ENCODE measurements at places on chromosomes 6 and 20. TPM values are rescaled to one million over a fixed set of nuclear protein-coding genes. Genes with fewer than 3 reads are reported as not detected.

The PAK5 gene
- total RNA-seq: 1.1 TPM

DNA sequence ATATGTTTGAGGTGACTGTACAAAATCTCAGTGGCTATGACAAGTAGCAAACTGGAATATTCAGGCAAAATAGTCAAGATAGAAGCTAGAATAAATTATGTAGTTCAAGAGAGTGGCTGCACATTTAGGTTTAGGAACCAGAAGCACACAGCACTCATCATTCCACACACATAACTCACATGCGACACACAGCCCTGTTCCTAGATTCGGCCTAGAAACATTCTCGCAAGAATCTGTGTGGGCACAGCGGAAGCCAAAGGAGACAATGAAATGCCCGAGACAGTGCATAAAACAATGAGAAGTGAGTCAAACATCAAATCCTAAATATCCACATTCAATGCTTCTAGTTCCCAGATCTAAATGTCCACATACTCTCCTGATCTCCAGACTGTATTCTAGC, 9.5 kb upstream of the SUPT3H start:
- no peak overlapping the region for H3K27ac ChIP-seq
- no peaks in the 10 kb centered on the region for H3K27me3 ChIP-seq
- H3K4me1 ChIP-seq: no peaks in the 10 kb centered on the region
- no peak for DNase-seq
- H3K4me3 ChIP-seq: no peak overlapping the region
- H3K36me3 ChIP-seq: no peaks in the 10 kb centered on the region

The NKAIN2 gene
- total RNA-seq: not detected

DNA sequence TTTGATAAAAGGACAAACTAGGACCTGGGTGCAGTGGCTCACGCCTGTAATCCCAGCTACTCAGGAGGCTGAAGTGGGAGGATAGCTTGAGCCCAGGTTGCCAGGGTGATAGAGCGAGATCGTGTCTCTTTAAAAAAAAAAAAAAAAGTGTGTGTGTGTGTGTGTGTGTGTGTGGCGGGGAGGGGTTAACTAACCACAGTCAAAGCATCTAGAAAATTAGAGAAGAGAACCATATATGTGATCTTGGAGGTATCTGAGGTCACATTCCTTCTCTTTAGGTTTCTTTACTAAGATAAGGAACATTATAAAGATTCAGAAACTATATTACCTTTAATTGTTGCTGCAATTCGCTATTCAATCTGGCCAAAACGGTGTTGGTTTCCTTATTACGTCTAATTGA, 80.9 kb downstream of the REPS1 start:
- H3K27ac ChIP-seq: no peak overlapping the region
- DNase-seq: no peak
- no peaks in the 10 kb centered on the region for H3K27me3 ChIP-seq
- peaks cover 26% of the 10 kb centered on the region for H3K36me3 ChIP-seq
- H3K4me1 ChIP-seq: no peaks in the 10 kb centered on the region

The HMGN3 gene
- total RNA-seq: 166 TPM

GRCh38 chr6:130670142-130670541, 157.1 kb upstream of the SMLR1 start:
- H3K4me1 ChIP-seq: no peaks in the 10 kb centered on the region
- H3K4me3 ChIP-seq: no peak overlapping the region
- H3K27me3 ChIP-seq: no peaks in the 10 kb centered on the region

GRCh38 chr6:128532827-128533226, 12.4 kb upstream of the PTPRK start:
- DNase-seq: no peak
- H3K4me3 ChIP-seq: no peak overlapping the region
- H3K36me3 ChIP-seq: no peaks in the 10 kb centered on the region
- no peaks in the 10 kb centered on the region for H3K4me1 ChIP-seq
- H3K27ac ChIP-seq: no peak overlapping the region

- no peak overlapping the region for H3K4me3 ChIP-seq
- H3K4me1 ChIP-seq: peaks cover 60% of the 10 kb centered on the region
- H3K27ac ChIP-seq: no peak overlapping the region
- no peaks in the 10 kb centered on the region for H3K27me3 ChIP-seq
- no peak for DNase-seq
These were observed 10.1 kb downstream of the SLC22A2 start for GRCh38 chr6:160248538-160248937.

The SNAP91 gene
- 0.83 TPM for total RNA-seq

GRCh38 chr6:63805808-63806572, 170.4 kb downstream of the PHF3 start:
- H3K27me3 ChIP-seq: no peaks in the 10 kb centered on the region
- H3K4me3 ChIP-seq: no peak overlapping the region
- H3K4me1 ChIP-seq: no peaks in the 10 kb centered on the region

DNA sequence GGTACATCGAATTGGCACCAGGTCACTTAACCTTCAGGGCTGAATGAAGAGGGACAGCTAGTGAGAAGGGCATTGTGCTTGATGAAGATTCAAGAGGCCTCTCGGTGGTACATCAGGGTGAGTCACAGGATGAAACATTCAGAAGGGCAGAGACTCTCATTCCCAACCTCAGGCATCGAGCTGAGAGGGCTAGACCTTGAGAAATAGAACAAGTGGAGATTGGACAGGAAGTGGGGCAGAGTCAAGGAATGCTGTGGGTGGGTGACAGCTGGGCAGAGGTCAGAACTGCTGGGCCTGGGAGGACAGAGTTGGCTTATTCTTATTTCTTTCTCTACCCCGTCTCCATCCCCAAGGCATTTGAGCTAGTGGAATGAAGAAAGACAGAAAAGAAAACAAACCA, 126.0 kb downstream of the SCML4 start:
- DNase-seq: no peak
- no peak overlapping the region for H3K4me3 ChIP-seq
- H3K27me3 ChIP-seq: no peaks in the 10 kb centered on the region
- H3K36me3 ChIP-seq: no peaks in the 10 kb centered on the region
- H3K4me1 ChIP-seq: peaks cover 17% of the 10 kb centered on the region
- H3K27ac ChIP-seq: no peak overlapping the region

Data from GM23338 (cell line).